ENCODE measurements at places on chromosomes 16 and 17.
A peak's percentile ranks its signal among the peaks of the same experiment; 100 is the strongest.

- no peak for DNase-seq
- peaks cover 13% of the 10 kb centered on the region for H3K4me1 ChIP-seq
- no peak overlapping the region for H3K4me3 ChIP-seq
These were observed 161.1 kb downstream of the STX8 start for GRCh38 chr17:9414471-9414870.

GRCh38 chr16:85330694-85331188, 218.5 kb upstream of the CIBAR2 start:
- peaks cover 66% of the 10 kb centered on the region for H3K27me3 ChIP-seq
- no peak for DNase-seq
- peaks cover 56% of the 10 kb centered on the region for H3K4me1 ChIP-seq
- H3K27ac ChIP-seq, result no peak overlapping the region

DNA sequence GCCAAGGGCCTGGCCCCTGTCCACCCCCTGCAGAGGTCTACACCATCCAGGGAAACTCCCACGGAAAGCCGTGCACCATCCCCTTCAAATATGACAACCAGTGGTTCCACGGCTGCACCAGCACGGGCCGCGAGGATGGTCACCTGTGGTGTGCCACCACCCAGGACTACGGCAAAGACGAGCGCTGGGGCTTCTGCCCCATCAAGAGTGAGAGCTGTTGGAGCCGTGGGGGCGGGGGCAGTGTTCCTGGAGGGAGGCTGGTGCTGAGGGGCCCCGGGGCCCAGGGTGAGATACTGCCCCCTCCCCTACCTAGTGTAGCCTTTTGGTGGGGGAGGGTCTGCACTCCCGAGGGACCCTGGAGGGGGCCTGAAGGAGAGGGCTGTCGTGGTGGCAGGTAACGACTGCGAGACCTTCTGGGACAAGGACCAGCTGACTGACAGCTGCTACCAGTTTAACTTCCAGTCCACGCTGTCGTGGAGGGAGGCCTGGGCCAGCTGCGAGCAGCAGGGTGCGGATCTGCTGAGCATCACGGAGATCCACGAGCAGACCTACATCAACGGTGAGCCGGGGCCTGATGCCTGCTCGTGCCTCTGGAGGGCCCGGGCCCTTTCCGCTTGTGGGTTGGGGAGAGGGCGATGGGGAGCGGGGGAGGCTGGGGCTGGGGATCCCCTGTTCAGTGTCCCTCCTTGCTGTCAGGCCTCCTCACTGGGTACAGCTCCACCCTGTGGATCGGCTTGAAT, 38.8 kb downstream of the MRC2 start:
- no peak for DNase-seq
- no peaks in the 10 kb centered on the region for H3K27me3 ChIP-seq
- no peak overlapping the region for H3K27ac ChIP-seq
- no peak overlapping the region for H3K4me3 ChIP-seq

DNA sequence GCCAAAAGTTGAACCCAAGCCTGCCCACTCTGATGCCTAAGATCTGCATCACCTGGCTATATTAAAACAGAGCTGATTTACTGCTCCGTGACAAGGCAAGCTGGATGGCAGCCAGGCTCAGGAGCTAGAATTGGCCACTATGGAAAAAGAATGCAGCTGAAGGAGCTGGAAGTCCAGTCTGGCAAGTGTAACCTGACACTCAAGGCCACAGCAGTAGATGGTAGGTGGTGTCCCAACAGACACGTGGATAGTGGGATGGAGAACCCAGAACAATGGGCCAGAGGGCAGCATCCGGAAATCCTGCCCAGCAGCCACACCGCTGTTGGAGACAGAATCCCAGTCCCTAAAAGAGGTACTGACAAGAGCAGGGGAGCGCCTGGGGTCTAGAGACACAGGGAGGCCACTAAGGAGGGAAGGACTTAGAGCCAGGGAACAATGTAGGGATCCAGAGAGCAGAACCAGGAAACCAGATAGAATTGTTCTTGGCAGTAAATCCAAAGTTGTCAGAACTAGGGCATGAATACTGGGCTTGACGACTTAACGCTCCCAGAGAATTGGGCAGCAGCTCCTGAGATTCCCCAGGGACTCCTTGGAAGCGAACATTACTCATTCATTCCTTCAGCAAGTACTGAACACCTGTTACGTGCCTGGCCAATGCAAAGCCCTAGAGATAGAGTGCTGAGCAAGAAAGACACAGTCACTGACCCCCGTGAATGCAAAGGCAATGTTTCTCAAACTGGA, 85.7 kb downstream of the CDYL2 start:
- H3K27me3 ChIP-seq, result no peaks in the 10 kb centered on the region
- no peaks in the 10 kb centered on the region for H3K4me1 ChIP-seq
- no peak overlapping the region for H3K27ac ChIP-seq

GRCh38 chr17:4944554-4945175, 3.7 kb downstream of the PFN1 start:
- H3K4me3 ChIP-seq, result peak overlapping the region; percentile 96
- DNase-seq, result no peak
- H3K27ac ChIP-seq, result no peak overlapping the region
- peaks cover 20% of the 10 kb centered on the region for H3K36me3 ChIP-seq
- peaks cover 11% of the 10 kb centered on the region for H3K27me3 ChIP-seq
- peaks cover 54% of the 10 kb centered on the region for H3K4me1 ChIP-seq

DNA sequence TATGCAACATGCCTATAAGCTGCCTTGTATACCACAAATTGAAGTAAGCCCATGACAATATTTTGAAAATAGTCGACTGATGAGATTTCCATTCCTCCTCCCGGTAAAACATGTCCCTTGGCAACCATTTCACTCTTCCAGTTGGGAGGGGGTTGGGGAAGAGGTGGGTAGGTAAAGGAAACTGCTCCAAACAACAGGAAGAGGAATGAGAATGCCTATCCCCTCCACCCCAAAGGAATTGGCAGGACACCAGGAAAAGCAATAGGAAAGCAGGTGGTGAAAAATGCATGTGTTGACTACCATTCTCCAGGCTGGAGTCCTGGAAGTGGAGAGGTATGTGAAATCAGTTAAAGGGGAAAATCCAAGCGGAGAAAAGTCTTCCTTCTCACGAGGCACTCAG, 455.9 kb upstream of the PSMD7 start:
- no peak overlapping the region for H3K27ac ChIP-seq
- H3K4me3 ChIP-seq, result no peak overlapping the region
- DNase-seq, result no peak
- H3K27me3 ChIP-seq, result no peaks in the 10 kb centered on the region
- peaks cover 10% of the 10 kb centered on the region for H3K36me3 ChIP-seq

DNA sequence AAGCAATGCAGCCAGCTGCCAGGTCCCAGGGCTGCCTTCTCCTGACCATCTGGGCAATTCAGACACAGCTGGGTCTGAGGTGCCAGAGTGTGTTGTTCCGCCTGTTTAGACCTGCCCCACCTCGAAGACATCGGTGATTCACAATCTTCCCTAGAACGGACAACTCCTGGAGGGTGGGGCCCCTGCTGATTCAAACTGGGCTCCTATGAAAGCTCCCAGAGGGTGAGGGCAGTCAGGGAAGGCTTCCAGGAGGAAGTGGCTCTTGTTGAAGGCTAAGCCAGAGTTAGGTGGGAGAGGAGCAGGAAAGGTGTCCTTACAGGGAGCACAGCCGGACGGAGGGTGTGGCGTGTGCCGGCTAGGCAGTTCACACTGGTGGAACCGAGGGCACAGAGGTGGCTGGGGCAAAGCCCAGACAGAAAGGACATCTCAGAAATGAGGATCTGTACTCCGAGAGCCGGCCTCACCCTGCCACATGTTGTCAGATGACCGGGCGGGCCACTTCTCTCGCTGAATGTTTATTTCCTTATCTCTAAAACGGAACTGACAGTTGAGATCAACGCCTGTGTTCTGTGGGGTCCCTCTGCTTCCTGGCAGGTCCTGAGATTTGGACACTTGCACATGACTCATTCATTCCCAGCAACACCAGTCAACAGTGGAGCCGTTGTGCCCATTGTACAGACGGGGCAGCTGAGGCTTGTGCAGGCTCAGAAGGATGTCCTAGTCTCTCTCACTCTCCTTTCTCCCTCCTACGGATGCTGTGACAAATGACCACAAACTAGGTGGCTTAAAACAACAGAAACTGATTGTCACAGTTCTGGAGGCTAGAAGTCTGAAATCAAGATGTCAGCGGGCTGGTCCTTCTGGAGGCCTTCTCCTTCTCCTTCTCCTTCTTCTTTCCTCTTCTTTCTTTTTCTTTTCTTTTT, 26.9 kb upstream of the LITAF start:
- H3K27me3 ChIP-seq, result no peaks in the 10 kb centered on the region
- peak overlapping the region; percentile 75 for H3K27ac ChIP-seq
- peaks cover 19% of the 10 kb centered on the region for H3K4me1 ChIP-seq

DNA sequence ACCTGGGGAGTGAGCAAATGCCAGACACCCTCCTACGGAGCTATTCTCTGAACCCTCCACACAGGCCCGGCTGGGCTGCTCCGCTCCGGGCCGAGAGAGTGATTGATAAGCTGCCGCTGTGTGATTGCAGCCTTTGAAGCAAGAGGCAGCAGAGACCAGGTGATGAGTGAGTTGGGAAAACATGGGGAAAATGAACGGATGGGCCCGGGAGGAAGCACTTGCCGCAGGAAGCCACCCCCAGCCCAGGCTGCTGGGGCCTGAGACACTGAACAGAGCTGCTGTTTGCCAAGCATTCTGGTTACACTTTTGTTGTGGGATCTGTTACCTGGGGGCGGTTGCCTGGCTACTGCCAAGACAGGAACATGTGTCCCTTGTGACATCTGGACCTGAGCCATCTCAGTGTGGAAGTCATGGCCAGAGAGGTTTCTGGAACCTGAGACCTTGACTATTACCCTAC, 46.4 kb upstream of the KLHDC4 start:
- peaks cover 4% of the 10 kb centered on the region for H3K4me1 ChIP-seq
- H3K27ac ChIP-seq, result no peak overlapping the region
- no peaks in the 10 kb centered on the region for H3K36me3 ChIP-seq
- H3K27me3 ChIP-seq, result no peaks in the 10 kb centered on the region
- DNase-seq, result no peak

DNA sequence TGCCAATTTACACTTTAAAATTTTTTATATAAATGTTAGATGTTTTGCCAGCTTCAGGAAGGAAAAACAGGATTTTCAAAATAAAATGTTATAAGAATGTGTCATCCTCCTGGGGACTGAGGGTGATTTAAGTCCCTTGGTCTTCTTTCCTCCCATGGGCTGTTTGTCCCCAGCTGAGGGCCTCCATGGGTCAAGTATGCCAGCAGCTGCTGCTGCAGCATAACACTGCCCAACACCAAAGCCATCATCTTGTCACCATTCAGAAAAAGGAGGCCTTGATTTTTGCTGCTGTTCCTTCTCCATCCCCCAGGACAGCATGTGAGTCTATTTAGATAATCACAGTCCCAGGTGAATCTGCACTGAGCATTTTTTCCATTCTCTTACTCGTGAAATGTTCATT, 188.5 kb downstream of the LGALS9B start:
- no peak overlapping the region for H3K4me3 ChIP-seq
- no peaks in the 10 kb centered on the region for H3K27me3 ChIP-seq
- peaks cover 7% of the 10 kb centered on the region for H3K4me1 ChIP-seq

- H3K36me3 ChIP-seq, result peaks cover 10% of the 10 kb centered on the region
- H3K4me3 ChIP-seq, result peak overlapping the region; percentile 91
- no peak for DNase-seq
- no peaks in the 10 kb centered on the region for H3K27me3 ChIP-seq
- H3K27ac ChIP-seq, result peak overlapping the region; percentile 46
These were observed 155.1 kb downstream of the CHD9 start for GRCh38 chr16:53209877-53210276.

- H3K4me3 ChIP-seq, result no peak overlapping the region
- no peaks in the 10 kb centered on the region for H3K4me1 ChIP-seq
- no peak overlapping the region for H3K27ac ChIP-seq
- H3K36me3 ChIP-seq, result no peaks in the 10 kb centered on the region
- no peak for DNase-seq
These were observed 322.0 kb downstream of the MAF start for GRCh38 chr16:79278506-79278905.

GRCh38 chr17:2449486-2449885, 48.6 kb upstream of the MNT start:
- no peak for DNase-seq
- H3K36me3 ChIP-seq, result peaks cover 20% of the 10 kb centered on the region
- no peaks in the 10 kb centered on the region for H3K27me3 ChIP-seq
- H3K27ac ChIP-seq, result peak overlapping the region; percentile 37
- H3K4me1 ChIP-seq, result peaks cover 11% of the 10 kb centered on the region

GRCh38 chr17:27512511-27513346, 56.5 kb downstream of the KSR1 start:
- H3K4me1 ChIP-seq, result peaks cover 49% of the 10 kb centered on the region
- no peaks in the 10 kb centered on the region for H3K36me3 ChIP-seq
- no peak for DNase-seq

DNA sequence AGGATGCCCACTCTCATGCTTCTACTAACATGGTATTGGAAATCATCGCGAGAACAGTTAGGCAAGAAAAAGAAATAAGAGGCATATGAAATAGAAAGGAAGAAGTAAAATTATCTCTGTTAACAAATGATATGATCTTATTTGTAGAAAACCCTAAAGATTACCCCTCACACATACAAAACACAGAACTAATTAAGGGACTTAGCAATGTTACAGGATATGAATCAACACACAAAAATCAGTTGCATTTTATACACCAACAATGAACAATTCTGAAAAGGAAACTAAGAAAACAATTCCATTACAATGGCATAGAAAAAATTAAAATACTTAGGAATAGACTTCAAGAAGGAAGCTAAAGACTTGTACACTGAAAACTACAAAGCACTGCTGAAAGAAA, 2.7 kb upstream of the CAPNS2 start:
- H3K4me3 ChIP-seq, result no peak overlapping the region
- H3K4me1 ChIP-seq, result peaks cover 4% of the 10 kb centered on the region
- no peak for DNase-seq
- H3K27ac ChIP-seq, result no peak overlapping the region

GRCh38 chr16:12612598-12613101, 191.0 kb downstream of the CPPED1 start:
- H3K36me3 ChIP-seq, result no peaks in the 10 kb centered on the region
- H3K27ac ChIP-seq, result no peak overlapping the region
- no peak for DNase-seq
- H3K4me1 ChIP-seq, result peaks cover 8% of the 10 kb centered on the region
- no peak overlapping the region for H3K4me3 ChIP-seq

- no peak overlapping the region for H3K27ac ChIP-seq
- H3K4me3 ChIP-seq, result no peak overlapping the region
- DNase-seq, result no peak
- H3K36me3 ChIP-seq, result no peaks in the 10 kb centered on the region
- peaks cover 4% of the 10 kb centered on the region for H3K4me1 ChIP-seq
- H3K27me3 ChIP-seq, result peaks cover 65% of the 10 kb centered on the region
These were observed 2.6 kb upstream of the ATP2A3 start for GRCh38 chr17:3966720-3967363.

GRCh38 chr16:47833771-47834170, 322.0 kb downstream of the ABCC12 start:
- no peaks in the 10 kb centered on the region for H3K4me1 ChIP-seq
- no peak overlapping the region for H3K27ac ChIP-seq
- H3K36me3 ChIP-seq, result peaks cover 27% of the 10 kb centered on the region
- H3K4me3 ChIP-seq, result no peak overlapping the region
- DNase-seq, result no peak

All from neural crest cell (in vitro differentiated cells).